ENCODE measurements at places on chromosomes 16 and 17. TPM values are rescaled to one million over a fixed set of nuclear protein-coding genes. Genes with fewer than 3 reads are reported as not detected.
A peak's percentile ranks its signal among the peaks of the same experiment; 100 is the strongest.

Gene KRT40
- not detected for total RNA-seq

Gene RASL10B
- 2.7 TPM for total RNA-seq

DNA sequence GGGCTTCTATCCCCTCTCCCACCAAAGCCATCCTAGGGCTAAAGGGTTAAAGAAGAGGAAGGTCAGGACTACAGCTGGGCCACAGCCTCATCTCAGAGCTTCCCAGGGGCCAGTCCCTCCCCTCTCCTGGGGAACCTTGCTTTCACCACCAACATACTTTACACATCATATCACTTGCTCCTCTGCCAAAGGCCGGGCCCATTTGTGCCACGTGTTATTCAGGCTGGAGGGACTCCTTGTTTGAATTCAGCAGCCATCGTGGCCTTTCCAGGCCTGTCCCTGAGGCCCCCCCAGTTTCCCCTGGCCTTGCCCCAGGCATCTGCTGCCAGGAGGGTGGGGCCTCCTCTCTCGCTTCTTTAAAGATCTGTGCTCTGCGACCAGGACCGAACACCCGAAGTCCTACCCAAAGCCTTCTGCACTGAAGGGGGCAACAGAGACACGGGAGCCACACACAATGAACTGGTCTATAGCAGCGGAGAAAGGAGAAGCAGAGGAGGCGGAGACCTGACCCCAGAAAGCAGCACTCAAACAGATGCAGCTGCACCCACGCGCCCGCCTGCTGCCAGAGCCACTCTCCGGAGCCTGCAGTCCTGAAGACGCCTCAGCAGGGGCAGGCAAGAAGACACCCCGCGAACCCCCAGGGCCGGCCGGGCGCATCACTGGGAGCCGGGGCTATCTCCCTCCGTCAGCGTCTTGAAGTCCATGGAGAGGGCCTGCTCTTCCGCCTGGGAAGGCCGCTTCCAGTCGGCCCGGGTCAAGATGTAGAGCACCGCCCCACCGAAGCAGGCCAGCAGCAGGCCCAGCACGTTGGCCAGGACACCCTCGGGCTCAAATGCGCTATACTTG lies 12.1 kb downstream of the CYB561 start:
- DNase-seq: peak; percentile 99

- no peak for DNase-seq
Observed at GRCh38 chr16:57245472-57246113, 534 bp downstream of the ARL2BP start.

Data from osteoblast (primary cell).